ENCODE measurements at places on chromosomes 4 and X.

DNA sequence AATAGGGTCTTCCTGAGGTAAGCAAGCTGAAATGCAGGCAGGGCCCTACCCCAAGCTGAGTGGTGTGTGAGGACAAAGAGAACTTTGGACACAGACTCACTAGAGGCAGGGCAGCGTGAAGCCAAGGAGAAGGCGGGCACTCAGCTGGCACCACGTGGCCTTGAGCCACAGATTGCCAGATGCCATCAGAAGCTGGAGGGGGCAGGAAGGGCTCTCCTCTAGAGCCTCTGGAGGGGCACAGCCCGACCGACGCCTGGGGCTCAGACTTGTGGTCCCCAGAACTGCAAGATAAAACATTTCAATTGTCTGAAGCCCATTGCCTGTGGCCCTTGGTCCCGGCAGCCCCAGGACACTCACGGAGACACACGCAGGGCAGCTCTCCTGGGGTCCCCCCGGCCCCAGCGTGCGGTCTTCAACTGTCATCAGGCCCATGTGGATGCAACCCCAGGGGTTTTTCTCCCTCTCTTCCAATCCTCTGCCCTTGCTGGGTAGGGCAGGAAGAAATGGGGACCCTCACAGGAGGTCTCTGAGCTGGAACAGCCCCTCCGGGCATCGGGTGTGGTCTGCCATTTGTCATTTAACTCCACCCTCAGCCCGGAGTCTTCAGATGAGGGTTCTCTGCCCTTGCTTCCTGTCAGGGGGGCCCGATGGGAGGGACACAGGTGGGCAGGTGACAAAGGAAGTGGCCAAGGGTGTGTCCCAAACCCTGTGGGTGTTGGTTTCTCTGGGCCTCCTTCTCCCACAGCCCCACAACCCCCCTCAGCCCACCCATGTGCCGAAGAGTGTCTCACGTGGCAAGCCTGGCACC, 22.2 kb downstream of the HMX1 start:
- no peak for DNase-seq

DNA sequence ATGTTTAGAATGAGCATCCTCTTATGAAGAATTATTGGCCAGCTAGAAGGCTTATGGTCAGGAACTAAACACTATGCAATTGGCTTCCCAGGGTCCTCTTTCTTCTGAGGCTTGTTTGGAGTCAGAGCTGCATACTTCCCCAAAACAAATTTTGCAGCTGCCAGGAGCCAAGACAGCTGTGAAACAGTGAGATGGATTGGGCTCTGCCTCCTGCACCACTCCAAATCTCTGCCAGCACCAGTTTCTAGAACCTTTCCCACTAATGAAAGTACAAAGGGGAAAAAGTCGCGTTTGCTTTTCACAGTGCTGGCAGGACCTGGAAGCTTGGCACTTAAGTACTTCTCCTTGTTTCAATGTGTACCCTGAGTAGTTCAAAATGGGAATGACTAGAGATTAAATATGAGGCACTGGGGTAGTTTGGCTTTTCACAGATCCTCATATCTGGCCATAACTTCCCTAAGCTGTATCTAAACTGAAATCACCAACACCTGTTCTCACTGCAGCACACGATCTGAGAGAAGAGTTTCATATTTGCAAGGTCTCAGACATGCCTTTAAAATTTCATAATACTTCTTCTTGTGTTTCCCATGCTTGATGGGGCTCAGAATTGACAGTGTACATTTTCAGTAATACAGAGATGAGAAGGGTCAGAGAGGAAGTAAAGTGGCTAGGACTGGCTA, 20.7 kb upstream of the AR start:
- DNase-seq, result no peak

- no peak for DNase-seq
These were observed 7.7 kb downstream of the ENOX2 start for GRCh38 chrX:130895299-130895698.

GRCh38 chr4:104533156-104533555, 38.5 kb upstream of the CXXC4 start:
- DNase-seq, result no peak

- DNase-seq, result no peak
These were observed 383.6 kb downstream of the HNRNPD start for GRCh38 chr4:81990211-81990610.

- no peak for DNase-seq
These were observed 13.6 kb downstream of the AMTN start for GRCh38 chr4:70531981-70532380.

DNA sequence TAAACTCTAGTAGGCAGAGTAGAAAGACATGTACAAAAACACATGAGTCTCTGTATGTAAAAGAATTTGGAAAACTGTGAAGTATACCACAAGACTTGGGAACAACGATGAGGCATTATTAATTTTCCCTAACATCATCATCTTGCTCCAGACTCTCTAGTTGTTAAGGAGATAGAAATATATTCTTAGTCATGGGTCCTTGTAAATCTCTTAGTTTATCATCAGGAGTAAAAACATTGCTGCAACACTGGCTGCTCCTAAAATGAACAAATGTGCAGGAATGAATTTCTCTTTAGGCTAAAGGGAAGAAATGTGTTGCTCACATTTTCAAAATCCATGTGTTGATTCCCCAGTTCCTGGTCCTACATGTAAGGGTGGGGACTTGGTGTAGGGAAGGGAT, 384.6 kb downstream of the STIM2 start:
- DNase-seq, result no peak

- no peak for DNase-seq
These were observed 2.4 kb downstream of the CORIN start for GRCh38 chr4:47835494-47835893.

GRCh38 chrX:104427073-104427472, 138.9 kb upstream of the IL1RAPL2 start:
- DNase-seq, result no peak

- DNase-seq, result no peak
These were observed 34.0 kb upstream of the VEGFD start for GRCh38 chrX:15418041-15418706.

DNA sequence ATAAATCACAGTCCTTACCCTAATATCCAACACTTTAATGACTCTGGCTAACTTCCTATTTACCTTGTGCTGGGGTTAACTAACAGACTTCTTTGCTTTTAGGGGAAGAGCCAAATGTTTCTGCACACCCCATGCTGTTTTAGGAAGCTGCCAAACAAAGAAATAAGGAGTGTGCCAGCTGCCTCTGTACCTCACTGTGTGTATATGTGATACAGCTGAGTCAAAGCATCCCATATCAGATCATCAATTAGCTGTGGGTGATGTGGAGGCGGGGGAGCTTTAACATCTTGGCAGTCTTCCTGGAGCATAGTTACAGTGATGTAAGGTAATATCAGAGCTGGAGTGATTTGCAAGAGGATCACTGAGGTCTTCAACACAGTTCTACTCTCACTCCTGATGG, 95.4 kb downstream of the COL25A1 start:
- DNase-seq, result no peak

- no peak for DNase-seq
These were observed 92.2 kb upstream of the PGRMC2 start for GRCh38 chr4:128379860-128380259.

DNA sequence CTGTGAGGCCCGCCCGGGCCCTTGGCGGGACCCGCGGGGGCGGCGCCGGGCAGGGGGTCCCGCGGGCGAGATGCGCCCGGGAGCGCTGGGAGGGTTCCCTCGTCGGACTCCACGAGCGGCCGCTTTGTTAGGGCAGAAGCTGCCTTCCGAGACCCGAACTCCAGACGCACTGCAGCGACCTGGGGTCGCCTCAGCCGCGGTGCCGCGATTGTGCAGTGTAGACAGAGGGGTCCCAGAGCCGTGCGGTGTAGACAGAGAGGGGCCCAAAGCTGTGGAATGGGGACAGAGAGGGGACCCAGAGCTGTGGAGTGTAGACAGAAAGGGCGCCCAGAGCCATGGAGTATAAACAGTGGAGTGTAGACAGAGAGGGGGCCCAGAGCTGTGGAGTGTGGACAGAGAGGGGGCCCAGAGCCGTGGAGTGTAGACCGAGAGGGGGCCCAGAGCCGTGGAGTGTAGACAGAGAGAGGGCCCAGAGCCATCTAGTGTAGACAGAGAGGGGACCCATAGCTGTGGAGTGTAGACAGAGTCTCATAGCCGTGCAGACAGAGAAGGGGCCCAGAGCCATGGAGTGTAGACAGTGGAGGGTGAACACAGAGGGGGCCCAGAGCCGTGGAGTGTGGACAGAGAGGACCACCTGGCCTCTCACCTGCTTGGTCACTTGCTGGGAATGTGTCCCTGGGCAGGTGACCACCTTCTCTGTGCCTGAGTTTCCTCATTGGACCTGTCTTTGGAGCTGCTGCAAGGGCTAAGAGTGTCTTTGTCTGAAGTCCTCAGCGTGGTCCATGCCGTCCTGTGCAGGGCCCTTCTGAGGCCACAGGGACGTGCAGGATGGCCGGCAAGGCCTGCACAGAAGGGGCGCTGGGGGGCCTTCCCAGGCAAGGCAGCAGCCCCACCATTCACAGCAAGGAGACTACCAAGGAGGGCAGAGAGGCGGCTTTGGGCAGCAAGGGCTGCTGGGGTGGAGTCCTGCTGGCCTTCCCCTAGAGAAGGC, 875 bp downstream of the RGS12 start:
- no peak for DNase-seq

GRCh38 chr4:82136161-82136801, 237.5 kb downstream of the HNRNPD start:
- no peak for DNase-seq

DNA sequence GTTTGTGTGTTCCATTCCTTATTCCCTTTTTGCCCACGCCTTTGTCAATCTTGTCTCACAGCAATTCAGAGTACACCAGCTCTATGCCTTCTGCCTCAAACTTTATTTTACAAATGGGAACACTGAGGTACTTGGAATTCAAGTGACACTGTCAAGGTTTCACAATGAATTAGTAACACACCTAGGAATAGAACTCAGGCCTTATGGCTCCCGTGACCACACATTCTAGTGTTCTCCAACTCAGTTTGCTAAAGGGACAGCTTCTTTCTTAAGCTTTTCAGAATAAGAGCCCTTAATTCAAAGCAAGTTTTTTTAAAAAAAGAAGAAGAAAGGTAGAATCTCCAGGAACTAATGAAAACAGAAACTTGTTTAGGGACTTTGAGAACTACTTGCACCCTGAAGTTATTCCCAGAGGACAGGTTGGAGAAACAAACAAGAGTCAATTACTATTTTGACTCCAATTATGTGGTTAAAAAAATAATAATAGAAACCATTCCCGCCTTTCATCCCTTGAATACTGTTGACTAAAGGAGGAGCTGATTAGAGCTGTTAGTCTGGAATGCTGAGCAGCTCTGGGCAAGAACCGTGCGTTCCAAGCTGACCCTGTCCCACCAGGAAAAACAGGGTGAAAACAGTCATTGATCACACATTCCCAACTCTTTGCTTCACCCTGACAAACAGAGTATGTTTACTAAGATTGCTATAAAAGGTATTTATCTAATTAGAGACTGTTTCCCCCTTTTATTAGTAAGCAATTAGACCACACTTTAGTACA, 408.8 kb upstream of the CNKSR2 start:
- no peak for DNase-seq
